ELR (cell line): ENCODE measurements at places on chromosomes 1 and 21.

GRCh38 chr1:225896937-225897549 lies 8.1 kb upstream of the LEFTY1 start:
- peak; percentile 38 for DNase-seq

DNA sequence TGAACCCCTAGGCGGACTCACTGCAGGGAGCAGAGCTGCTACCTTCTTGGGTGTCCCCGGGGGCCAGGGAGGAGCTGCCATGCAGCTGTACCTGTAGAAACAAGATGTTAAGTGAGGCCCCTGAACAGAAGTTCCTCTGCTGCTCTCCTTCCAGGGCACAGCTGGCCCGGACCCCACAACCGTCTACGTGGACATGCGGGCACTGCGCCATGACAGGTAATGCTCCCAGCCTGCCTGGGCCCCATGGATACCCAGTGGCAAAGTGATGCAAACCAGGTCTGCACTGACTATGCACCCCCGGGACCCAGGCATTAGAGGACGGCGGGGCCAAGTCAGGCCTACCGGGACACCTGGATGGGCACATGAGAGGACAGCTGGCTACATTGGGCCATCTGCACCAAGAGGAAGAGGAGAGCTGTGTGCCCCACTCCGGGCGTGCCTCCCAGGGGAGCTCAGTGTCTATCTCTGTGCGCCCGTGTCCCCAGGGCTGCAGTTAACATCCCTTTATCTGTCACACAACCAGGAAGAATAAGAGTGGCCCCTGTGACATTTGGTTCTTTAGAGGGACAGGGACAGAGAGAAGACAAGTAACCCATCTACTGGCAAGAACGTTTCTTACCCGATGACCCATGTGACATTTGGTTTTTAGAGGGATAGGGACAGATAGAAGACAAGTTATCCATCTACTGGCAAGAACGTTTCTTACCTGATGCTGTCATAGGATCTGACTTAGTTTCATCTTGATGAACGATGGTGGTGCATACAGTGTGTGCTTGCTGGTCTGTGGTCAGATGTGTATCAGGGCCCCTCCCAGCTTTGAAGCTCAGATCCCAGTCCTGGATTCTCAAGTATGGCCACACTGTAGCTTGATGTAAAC lies 44.1 kb downstream of the S100B start:
- DNase-seq, result no peak

DNA sequence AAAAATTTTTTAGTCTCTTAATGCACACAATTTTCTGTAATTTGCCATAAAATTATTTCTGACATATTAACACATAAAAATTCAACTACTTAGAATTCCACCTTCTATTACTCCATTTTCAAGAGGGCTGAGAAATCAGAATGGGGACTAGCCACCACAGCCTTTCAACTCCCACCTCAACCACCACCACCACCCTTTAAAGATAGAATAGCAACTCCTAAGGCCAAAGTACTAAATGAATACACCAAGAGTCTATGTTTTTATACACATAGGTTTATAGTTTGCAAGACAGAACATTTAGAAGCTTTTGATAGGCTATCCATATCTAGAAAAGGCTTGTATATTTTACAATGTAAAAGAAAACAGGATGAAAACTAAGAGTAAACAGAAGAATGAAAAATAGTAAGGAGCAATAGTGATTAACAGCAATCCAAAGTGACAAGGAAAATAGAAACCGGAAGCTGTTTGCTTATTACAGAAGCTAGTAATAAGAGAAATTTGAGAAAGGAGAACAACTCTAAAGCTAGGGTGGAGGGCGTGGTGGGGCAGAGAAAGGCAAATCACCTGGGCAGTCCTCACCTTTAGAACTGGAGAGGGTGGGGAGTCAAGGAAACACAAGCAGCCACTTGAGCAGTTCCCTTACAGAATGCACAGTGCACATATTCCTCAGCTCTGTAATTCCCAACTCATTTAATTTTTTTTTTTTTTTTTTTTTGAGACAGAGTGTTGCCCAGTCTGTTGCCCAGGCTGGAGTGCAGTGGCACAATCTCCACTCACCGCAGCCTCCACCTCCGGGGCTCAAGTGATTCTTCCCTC lies 27.7 kb downstream of the EPS15 start:
- no peak for DNase-seq

DNA sequence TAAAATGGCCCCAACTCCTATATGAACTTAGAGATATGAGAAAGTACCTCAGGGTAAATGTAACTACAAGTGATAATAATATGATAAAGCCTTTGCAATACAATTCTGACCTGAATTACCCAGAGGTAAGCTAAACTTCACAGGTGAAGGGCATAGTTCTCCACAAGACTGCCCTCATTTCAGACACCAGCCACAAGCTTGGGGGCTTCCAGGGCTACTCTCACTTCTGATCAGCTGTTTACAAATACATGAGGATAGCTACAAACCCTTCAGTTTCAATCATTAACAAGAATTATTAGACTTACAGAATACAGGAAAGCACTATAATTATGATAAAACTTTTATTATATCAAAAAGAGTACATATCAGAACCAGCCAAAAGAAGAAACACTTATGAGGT lies 18.7 kb upstream of the DPH5 start:
- DNase-seq, result no peak

- peak; percentile 20 for DNase-seq
Observed at GRCh38 chr1:183198463-183198862, 12.4 kb downstream of the LAMC2 start.
